ENCODE measurements at places on chromosomes 6 and 20.
A peak's percentile ranks its signal among the peaks of the same experiment; 100 is the strongest.

GRCh38 chr20:57582432-57583288, 21.8 kb downstream of the PCK1 start:
- no peaks in the 10 kb centered on the region for H3K36me3 ChIP-seq
- H3K27ac ChIP-seq, result no peak overlapping the region
- DNase-seq, result no peak
- H3K4me1 ChIP-seq, result peaks cover 12% of the 10 kb centered on the region
- peak overlapping the region; percentile 8 for H3K4me3 ChIP-seq

DNA sequence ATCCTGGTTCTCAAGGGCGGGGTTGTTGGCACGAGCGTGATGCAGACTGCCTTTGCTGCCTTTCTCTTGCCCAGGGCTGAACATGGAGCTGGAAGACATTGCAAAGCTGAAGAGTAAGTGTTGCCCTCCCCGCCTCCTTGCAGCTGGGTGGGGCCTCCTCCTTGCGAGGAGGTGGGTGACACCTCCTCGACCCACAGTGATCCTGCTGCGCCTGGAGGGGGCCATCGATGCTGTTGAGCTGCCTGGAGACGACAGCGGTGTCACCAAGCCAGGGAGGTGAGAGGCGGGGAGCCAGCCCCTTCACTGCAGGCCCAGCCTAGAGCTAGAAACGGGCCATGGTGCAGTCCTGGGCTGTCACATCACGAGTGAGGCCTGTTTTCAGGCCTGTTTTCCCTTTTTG, 18.4 kb upstream of the TNFRSF6B start:
- H3K4me1 ChIP-seq, result peaks cover 21% of the 10 kb centered on the region
- H3K4me3 ChIP-seq, result no peak overlapping the region
- DNase-seq, result no peak
- peaks cover 56% of the 10 kb centered on the region for H3K36me3 ChIP-seq
- H3K27me3 ChIP-seq, result no peaks in the 10 kb centered on the region

DNA sequence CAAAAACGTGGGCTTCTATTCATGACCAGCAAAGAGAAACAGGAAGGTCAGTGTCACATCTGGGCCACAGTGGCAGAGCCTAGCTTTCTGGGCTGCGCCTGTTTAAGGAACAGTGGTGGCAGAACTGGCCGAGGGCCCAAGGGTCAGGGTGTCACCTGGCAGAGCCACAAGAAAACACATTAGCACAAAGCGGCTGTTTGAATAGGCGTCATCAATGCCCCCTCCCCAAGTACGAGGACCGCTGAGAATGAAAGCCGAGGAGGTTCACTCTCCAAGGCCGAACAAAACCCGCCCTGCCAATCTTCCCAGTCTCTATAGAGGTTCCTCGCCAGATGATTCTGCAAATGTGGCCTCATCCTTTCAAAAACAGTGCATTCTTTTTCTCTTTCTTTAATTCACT, 125.2 kb upstream of the TRAF3IP2 start:
- peaks cover 6% of the 10 kb centered on the region for H3K36me3 ChIP-seq
- H3K4me1 ChIP-seq, result peaks cover 13% of the 10 kb centered on the region
- no peak overlapping the region for H3K4me3 ChIP-seq
- no peaks in the 10 kb centered on the region for H3K27me3 ChIP-seq
- H3K27ac ChIP-seq, result no peak overlapping the region

DNA sequence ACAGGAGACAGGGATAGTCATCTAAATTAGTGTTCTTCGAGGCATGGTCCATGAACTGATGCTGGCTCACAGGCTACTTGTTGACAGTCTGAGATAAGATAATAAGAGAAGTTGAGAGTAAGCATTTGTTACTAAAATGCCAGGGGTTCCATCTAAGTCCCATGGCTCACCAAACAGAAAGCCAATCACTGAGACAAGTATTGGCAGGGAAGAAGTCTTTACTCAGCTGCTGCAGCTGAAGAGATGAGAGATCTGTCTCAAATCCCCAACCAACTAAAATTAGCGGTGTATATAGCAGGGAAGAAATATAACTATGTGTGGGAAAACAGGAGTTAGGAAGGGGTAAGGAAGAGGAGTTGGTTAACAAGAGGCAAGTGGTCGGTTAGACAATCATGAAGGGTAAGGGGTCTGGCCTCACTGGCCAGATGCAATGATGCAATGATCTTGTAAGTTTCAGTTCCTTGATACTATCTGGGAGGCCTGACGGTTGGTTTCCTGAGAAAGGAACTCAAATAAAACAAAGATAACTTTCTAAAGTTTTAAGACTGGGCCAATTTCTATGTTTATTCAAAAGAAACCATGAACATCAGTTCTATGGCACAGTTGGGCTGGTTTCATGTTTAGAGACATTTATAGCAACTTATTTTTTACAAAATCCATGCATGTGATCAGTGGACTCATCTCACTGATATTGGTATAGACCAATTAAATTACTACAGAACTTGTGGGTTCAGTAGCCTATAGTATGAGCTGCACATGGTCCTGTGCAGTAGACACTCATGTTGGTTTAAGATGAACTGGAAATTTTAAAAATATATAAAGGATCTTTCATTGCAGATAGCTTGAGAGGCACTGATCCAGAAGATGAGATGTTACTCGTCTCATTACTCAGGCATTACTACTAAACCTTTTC, 9.9 kb upstream of the HEBP2 start:
- no peaks in the 10 kb centered on the region for H3K4me1 ChIP-seq
- H3K4me3 ChIP-seq, result no peak overlapping the region
- DNase-seq, result no peak
- H3K36me3 ChIP-seq, result no peaks in the 10 kb centered on the region

DNA sequence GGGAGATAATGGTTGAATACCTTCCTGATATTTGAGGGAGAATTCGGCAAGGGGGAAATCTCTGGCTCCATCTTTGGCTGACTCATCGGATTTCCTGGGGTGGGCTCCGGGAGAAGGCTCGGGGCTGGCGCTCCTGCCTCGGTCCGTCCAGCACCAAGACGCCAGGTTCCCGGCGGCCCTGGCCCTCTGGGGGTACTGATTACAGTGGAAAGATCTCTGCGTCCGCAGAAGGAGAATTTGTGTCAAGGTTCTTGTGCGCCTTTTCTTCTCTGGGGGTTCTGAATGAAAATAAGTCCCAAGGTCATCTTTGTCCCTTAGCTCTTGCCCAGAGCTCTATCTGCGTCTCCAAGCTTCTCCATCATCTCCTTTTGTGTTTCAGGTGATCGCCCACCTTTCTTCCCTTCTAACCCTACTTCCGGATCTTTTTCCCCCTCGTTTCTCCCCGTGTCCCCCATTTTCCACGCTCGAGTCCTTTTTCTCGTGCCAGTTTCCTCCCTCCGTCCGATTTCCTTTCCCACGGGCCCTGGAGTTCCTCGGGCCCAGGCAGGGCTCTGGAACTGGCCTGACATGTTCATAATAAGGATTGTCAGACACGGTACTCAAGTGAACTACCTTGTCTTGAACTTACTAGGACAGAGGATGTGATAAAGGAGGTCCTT, 11.6 kb downstream of the NRN1 start:
- H3K4me1 ChIP-seq, result peaks cover 45% of the 10 kb centered on the region
- H3K36me3 ChIP-seq, result no peaks in the 10 kb centered on the region
- no peak overlapping the region for H3K27ac ChIP-seq
- H3K27me3 ChIP-seq, result peaks cover 82% of the 10 kb centered on the region

- DNase-seq, result no peak
- no peak overlapping the region for H3K4me3 ChIP-seq
- H3K27me3 ChIP-seq, result peaks cover 99% of the 10 kb centered on the region
- H3K36me3 ChIP-seq, result no peaks in the 10 kb centered on the region
These were observed 2.6 kb upstream of the LIN28B start for GRCh38 chr6:104954190-104954797.

DNA sequence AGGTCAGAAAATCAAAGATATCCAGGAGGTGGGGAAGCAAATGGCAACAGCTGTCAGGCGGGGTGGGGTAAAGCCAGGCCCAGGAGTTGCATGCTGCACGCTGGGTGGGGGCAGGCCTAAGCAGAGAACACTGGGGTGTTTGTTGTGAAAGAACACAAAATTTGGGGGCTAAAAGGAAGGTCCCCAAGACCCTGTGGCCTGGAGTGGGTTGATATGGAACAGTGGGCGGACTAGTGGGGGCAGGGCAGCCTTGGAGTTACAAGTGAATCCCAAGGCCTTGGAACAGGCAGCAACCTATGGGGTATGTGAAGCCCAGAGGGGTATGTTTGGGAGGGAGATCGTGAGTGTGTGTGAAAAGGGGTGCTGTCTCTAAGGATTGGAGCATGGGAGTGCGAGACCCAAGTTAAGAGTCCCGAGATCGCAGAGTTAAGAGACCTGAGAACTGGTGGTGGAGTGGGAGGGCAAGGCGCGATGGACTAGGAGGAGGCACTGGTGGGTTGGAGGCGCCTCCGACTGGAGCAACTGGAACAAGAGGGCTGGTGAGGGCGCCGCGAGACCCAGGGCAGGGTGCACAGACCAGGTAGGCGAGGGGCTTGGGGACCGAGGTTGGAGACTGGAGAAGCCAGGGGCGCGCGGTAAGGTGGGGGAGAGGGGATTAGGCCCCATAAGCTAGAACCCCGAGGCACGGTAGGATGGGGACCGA, 658 bp downstream of the CUL7 start:
- DNase-seq, result no peak
- H3K4me3 ChIP-seq, result peak overlapping the region; percentile 63
- H3K27me3 ChIP-seq, result no peaks in the 10 kb centered on the region
- peak overlapping the region; percentile 81 for H3K27ac ChIP-seq
- H3K36me3 ChIP-seq, result peaks cover 40% of the 10 kb centered on the region
- H3K4me1 ChIP-seq, result peaks cover 22% of the 10 kb centered on the region

GRCh38 chr20:18397030-18397429, 69.8 kb downstream of the DZANK1 start:
- H3K27me3 ChIP-seq, result no peaks in the 10 kb centered on the region
- H3K36me3 ChIP-seq, result peaks cover 6% of the 10 kb centered on the region
- no peak overlapping the region for H3K27ac ChIP-seq
- H3K4me1 ChIP-seq, result no peaks in the 10 kb centered on the region
- no peak for DNase-seq

GRCh38 chr6:166997768-166998255, 1.4 kb upstream of the CEP43 start:
- peak overlapping the region; percentile 88 for H3K4me3 ChIP-seq
- no peaks in the 10 kb centered on the region for H3K36me3 ChIP-seq
- H3K4me1 ChIP-seq, result peaks cover 19% of the 10 kb centered on the region
- H3K27me3 ChIP-seq, result no peaks in the 10 kb centered on the region
- DNase-seq, result no peak

DNA sequence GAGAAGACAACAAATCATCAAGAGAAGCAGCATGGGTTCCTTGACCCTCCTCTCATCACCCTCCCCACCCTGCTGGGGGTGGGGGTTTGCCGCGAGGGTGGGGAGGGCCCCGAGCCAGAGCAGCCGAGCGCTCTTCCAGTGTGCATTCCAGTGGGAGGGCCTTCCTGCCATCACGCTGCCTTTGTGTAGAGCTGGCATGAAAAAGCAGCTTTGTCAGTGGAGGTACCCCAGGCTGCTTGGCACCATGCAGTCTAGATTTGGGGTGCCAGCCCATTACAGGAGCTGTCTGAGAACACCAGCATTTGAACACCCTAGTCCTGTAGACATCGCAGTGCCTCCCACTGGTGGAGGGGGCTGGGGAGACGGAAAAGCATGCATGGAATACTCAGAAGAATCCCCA, 12.2 kb downstream of the BAK1 start:
- no peaks in the 10 kb centered on the region for H3K27me3 ChIP-seq
- no peak for DNase-seq
- no peak overlapping the region for H3K27ac ChIP-seq
- H3K36me3 ChIP-seq, result peaks cover under 1% of the 10 kb centered on the region

- H3K27ac ChIP-seq, result no peak overlapping the region
- no peaks in the 10 kb centered on the region for H3K4me1 ChIP-seq
- H3K27me3 ChIP-seq, result no peaks in the 10 kb centered on the region
- no peak for DNase-seq
- no peak overlapping the region for H3K4me3 ChIP-seq
These were observed 72.5 kb upstream of the MYLIP start for GRCh38 chr6:16056263-16056870.

DNA sequence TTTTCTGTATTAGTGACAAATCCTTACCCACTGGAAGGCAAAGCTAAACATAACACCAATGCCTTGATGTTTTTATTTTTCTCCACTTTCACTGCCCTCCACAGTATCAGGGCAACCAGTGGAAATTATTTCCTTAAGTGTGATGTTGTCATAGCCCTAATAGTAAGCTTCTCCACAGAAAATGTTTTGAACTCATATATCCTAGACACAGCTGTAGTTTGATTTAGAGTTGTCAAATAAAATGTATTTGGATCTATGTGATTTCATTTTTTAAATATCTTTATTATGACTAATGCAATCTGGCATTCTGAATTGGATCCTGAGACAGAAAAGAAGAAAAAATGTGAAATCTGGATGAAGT, 70.9 kb upstream of the UFL1 start:
- no peak overlapping the region for H3K27ac ChIP-seq
- no peak for DNase-seq
- H3K4me1 ChIP-seq, result no peaks in the 10 kb centered on the region
- H3K27me3 ChIP-seq, result no peaks in the 10 kb centered on the region

- H3K27me3 ChIP-seq, result no peaks in the 10 kb centered on the region
- H3K4me1 ChIP-seq, result no peaks in the 10 kb centered on the region
- H3K36me3 ChIP-seq, result no peaks in the 10 kb centered on the region
- no peak overlapping the region for H3K27ac ChIP-seq
- DNase-seq, result no peak
- no peak overlapping the region for H3K4me3 ChIP-seq
These were observed 38.9 kb upstream of the FILIP1 start for GRCh38 chr6:75532521-75532920.

- H3K4me1 ChIP-seq, result no peaks in the 10 kb centered on the region
- no peak overlapping the region for H3K27ac ChIP-seq
- peaks cover 4% of the 10 kb centered on the region for H3K27me3 ChIP-seq
- no peaks in the 10 kb centered on the region for H3K36me3 ChIP-seq
- H3K4me3 ChIP-seq, result no peak overlapping the region
These were observed 17.1 kb downstream of the RIPOR2 start for GRCh38 chr6:24918641-24919055.

DNA sequence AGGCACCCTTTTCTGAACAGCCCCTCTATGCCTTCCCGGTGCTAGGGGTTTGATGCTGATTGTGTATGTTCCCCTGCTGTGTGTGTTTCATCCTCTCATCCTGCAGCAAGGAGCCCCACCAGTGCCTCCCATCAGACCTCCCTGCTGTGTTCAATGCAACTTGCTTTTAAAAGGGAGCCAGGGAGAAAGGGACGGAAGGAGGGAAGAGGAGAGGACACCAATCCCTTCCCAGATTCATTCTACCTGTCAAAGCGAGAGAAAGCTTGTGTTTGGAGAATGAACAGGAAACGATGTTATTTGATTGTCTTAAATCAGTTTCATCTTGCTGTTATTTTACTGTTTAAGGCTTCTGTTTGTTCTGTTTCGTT, 259.2 kb downstream of the ADGB start:
- peak overlapping the region; percentile 21 for H3K4me3 ChIP-seq
- no peaks in the 10 kb centered on the region for H3K27me3 ChIP-seq
- no peak for DNase-seq
- H3K4me1 ChIP-seq, result no peaks in the 10 kb centered on the region
- no peaks in the 10 kb centered on the region for H3K36me3 ChIP-seq

DNA sequence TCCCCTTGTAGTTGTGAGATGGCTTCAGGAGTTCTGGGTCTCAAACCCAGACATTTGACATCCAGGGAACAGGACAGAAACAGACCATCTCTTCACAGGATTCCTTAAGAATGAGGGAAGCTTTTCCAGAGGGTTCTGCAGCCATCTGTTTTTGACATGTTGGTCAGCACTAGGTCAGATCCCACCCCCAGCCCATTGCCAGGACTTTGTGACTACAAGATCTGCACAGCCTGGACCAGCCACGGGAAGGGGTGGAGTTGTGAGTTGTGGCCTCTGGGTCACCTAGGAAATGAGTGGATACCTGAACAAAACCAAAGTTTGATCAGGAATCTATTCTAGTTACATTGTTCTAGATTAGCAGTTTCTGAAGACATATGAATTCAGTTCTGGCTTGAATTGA, 39.2 kb upstream of the SSTR4 start:
- no peaks in the 10 kb centered on the region for H3K27me3 ChIP-seq
- no peak overlapping the region for H3K4me3 ChIP-seq
- no peak overlapping the region for H3K27ac ChIP-seq
- H3K36me3 ChIP-seq, result no peaks in the 10 kb centered on the region

Measured in suprapubic skin (tissue), 4 donors.